ENCODE measurements at places on chromosomes 6 and 20.

- no peak for DNase-seq
Measured at GRCh38 chr6:53179961-53180651, 31.5 kb upstream of the GCM1 start.

GRCh38 chr6:170128811-170129681 is 161.8 kb downstream of the DLL1 start:
- DNase-seq: no peak

GRCh38 chr6:108655806-108656651 is 95.3 kb downstream of the FOXO3 start:
- DNase-seq: no peak

- no peak for DNase-seq
Measured at GRCh38 chr6:90178384-90178855, 118.2 kb downstream of the BACH2 start.

GRCh38 chr6:136792095-136792409 is 225 bp downstream of the MAP3K5 start:
- DNase-seq: no peak

- DNase-seq: no peak
Measured at GRCh38 chr6:91824331-91824730, 1237.5 kb upstream of the MAP3K7 start.
